ENCODE measurements at places on chromosomes 4 and X. TPM values are rescaled to one million over a fixed set of nuclear protein-coding genes. Genes with fewer than 3 reads are reported as not detected.

UGT2B7 gene
- total RNA-seq = not detected

CFAP47 gene
- total RNA-seq = 0.28 TPM

TENM3 gene
- total RNA-seq = 23.1 TPM

FGG gene
- not detected for total RNA-seq

HTRA3 gene
- total RNA-seq = 15.7 TPM

RENBP gene
- 5.7 TPM for total RNA-seq

COL25A1 gene
- total RNA-seq = 3.9 TPM

XPNPEP2 gene
- not detected for total RNA-seq

CENPI gene
- total RNA-seq = 1.9 TPM

STATH gene
- total RNA-seq = not detected

FRG2 gene
- not detected for total RNA-seq

CT45A3 gene
- total RNA-seq = not detected

ERCC6L gene
- total RNA-seq = 2.9 TPM

TBX22 gene
- not detected for total RNA-seq

CORIN gene
- 118 TPM for total RNA-seq

NXF2B gene
- total RNA-seq = not detected

TNMD gene
- 4.1 TPM for total RNA-seq

SMIM10 gene
- total RNA-seq = 2.4 TPM

FGB gene
- total RNA-seq = 1.9 TPM

TEX13D gene
- total RNA-seq = not detected

RGN gene
- total RNA-seq = 5.7 TPM

NHS gene
- 0.89 TPM for total RNA-seq

KIAA0232 gene
- total RNA-seq = 28.7 TPM

CNGA1 gene
- not detected for total RNA-seq

HSPA4L gene
- total RNA-seq = 2.2 TPM

WDR19 gene
- total RNA-seq = 44.6 TPM

MSL3 gene
- total RNA-seq = 15.4 TPM

Data from cardiac muscle cell (in vitro differentiated cells and primary cell).